ENCODE measurements at places on chromosomes 2 and 18.

DNA sequence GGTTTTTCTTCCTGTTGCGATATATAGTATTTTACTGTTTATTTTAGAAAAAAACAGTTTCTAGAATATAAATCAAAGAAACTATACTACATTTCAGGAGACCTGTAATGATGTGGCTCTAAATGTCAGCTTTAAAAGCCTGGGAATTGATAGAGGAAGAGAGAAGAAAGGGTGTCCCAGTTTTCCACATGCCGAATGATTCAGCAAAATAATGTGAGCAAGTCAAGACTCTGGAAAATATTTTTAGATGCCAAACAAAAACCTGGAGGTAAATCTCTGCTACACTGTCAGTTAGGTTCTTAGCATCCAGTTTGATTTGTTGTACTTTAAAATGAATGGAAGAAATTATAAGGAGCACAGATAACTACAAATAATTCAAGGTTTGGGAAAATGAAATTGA lies 67.1 kb upstream of the DSG1 start:
- DNase-seq = no peak

DNA sequence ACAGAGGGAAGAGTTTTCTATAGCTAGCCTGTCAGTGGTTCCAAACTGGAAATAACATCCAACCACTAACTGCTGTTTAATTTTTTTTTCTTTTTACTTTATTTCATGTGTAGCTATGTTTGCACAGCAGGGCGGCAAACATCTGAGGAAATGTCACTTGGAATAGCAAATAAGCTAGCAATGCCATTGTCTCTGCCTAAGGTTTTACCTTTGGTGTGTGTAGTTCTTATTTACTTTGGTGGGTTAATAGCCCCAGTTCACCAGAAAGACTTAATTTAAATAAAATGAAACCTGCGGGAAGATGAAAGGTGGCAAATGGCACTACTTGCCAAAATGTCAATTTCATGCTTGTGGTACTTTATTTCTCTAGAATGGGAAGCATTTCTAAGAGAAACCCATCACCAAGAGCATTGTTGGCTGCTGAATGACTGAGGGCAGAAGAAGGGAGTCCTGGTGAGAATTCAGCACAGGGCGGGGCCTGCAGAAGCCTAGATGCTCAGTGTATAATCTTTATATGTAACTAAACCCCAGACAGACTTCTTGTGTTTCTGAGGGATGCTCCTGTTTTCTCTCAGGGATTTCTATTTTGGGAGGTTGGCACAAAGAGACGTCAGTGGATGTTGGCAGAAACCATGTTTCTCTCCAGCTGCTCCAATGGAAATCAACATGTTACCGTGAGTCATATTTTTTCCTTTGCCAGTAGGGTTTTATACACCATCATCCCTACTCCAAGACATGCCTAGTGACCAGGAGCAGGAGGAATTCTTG lies 300.4 kb upstream of the NT5C1B start:
- no peak for DNase-seq

GRCh38 chr2:16666449-16666801 lies 791 bp upstream of the CYRIA start:
- DNase-seq = no peak

DNA sequence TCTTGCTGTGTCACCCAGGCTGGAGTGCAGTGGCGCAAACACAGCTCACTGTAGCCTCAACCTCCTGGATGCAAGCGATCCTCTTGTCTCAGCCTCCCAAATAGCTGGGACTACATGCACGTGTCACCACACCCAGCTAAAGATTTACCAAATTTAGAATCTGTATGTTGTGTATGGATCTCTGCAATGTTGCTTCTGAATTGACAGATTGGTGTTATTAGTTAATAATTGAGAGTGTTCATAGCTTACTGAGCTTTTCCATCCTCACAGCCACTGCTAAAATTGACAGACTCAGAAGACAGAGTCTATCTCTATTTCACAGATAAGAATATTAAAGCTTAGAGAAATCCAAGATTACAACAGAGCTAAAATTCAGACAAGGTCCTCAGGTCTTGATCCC lies 4.3 kb upstream of the NBAS start:
- DNase-seq = no peak

- no peak for DNase-seq
Observed at GRCh38 chr2:40204268-40204667, 247.6 kb downstream of the SLC8A1 start.

DNA sequence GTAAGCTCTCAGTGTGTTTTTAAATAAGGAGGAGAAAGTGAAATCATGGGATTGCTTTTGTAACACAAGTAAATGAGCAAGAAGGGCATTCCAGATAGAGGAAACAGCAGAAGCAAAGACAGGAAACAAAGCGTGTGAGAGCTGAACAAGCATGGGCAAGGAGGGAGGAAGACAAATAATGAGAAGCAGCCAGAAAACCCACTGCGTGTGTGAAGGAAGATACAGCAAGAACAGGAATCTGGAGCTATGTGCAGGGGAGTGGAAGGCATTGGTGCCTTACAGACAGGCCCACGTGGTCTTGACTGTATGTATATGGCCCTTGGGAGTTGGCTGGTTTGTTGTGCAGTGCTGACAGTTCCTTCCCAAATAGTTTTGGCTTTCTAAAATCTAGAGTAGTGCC lies 88.6 kb downstream of the AAK1 start:
- no peak for DNase-seq

GRCh38 chr2:229124136-229124535 lies 147.0 kb downstream of the PID1 start:
- no peak for DNase-seq

- DNase-seq = no peak
Observed at GRCh38 chr2:98394595-98395153, 48.4 kb downstream of the CNGA3 start.

DNA sequence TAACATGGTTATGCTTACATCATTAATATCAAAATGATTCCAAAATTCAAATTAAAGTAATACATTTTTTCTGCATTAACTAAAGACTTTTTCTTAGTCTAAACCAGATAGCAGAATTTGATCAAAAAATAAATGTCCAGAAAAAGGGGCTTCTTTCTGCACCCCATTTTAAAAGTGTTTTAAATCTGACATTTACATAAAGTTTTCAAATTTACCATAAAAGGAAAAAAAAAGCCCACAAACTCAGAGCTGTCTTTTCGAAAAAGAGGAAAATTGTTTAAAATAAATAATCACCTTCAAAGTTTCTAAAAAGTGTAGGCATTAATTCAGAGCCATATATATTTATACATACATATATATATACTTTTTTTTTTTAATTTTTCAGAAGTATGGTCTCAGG lies 1.5 kb downstream of the FASTKD1 start:
- no peak for DNase-seq

- DNase-seq = no peak
Observed at GRCh38 chr2:59594671-59595222, 958.7 kb downstream of the BCL11A start.

DNA sequence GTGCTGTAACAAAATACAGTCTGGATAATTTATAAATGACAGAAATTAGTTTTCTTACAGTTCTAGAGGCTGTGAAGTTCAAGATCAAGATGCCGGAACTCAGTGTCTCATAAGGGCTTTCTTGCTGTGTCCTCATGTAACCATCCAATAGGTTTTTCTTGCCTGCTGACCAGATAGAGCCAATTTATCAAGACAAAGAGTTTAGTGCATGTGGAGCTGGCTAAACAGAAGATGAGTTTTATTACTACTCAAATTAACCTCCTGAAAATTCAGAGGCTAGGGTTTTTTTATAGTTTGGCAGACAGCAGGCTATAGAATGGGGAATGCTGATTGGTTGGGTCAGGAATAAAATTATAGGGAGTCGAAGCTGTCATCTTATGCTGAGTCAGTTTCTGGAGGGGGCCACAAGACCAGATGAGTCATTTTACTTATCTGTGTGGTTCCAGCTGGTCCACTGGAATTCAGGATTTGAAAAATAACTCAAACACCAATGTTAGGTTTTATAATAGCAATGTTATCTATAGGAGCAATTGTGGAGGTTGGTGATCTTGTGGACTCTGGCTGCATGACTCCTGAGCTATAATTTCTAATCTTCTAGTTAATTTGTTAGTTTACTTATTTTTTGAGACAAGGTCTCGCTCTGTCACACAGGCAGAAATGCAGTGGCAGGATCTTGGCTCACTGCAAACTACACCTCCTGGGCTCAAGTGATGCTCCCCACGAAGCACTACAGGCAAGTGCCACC lies 3.2 kb upstream of the PDK1 start:
- DNase-seq = no peak

GRCh38 chr2:40256649-40257048 lies 195.2 kb downstream of the SLC8A1 start:
- no peak for DNase-seq

- DNase-seq = no peak
Observed at GRCh38 chr2:144522176-144522896, 2.4 kb upstream of the ZEB2 start.

DNA sequence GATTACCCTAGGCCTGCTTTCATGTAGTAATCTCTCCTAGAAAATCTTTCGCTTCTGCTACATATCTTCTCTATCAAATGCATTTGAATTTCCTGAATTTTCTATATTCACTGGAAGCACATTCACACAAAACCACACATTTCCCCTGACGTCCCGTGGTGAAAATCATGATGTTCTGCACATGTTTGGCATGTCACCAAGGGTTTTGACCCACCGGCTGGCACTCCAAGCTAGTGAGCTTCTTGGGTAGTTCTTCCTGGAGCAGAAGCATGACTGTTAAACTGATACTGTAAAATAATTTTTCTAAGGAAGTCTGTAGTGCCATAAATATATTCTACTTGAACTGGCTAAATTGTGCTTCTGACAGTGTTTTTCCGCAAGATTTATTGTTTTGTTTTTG lies 510.1 kb upstream of the SLC8A1 start:
- DNase-seq = no peak

DNA sequence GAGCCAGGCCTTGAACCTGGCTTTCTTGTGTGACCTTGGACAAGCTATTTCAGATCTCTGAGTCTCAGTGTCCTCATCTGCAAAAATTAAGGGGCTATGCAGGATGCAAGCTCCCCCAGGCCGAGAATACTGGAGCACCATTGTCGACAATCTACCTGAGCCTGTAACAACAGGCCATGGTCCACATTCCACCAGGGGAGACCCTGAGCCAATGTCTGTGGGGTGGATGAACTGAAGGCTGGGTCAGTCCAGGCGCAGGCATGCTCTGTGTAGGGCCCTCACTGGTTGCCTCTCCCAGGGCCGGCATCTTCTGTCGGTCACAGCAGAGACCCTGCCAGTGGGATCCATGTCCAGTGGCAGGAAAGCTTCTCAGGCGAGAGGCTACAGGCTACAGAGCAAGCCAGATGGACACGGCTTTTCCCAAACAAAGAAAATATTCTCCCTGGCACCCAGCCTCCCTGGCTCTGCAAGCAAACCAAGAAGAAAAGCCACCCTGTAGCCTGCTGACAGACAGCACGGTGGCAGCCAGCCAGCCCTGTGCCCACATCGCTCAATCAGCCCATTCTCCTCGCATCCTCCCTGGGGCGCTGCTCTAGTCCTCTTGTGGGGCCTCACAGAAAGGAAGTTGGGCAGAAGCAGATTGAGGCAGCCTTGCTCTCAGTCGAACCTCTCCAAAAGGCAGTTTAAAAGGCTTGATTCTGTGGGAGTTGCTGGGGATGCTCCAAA lies 48.7 kb upstream of the FZD7 start:
- no peak for DNase-seq

DNA sequence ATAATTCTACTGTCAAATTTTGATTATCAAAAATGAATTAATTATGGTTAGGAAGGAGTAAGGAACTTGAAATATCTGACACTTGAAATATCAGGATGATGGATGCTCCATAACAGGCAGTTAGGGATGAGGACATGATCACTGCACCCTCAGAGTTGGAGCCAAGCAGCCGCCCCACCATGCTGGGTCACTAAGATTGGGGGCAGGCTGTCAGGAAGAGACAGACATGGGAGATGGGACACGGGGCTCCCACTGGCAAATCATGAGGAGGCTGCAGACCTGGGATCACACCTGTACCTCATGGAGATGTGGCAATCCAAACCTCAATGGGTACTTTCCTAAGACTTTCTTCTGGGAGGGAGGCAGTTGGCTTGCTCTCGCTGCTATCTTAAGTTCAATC lies 982.0 kb upstream of the ZEB2 start:
- no peak for DNase-seq

GRCh38 chr2:9313443-9313842 lies 106.8 kb downstream of the ASAP2 start:
- DNase-seq = no peak

- DNase-seq = no peak
Observed at GRCh38 chr18:59649591-59649990, 47.6 kb downstream of the CCBE1 start.

GRCh38 chr2:229714080-229714735 lies at the start of gene DNER:
TSS of gene DNER (minus strand) at chr2:229714555. CDS start at chr2:229714423, 132 bp downstream.
- no peak for DNase-seq

GRCh38 chr2:216424274-216424673 lies 12.0 kb downstream of the SMARCAL1 start:
- DNase-seq = no peak

DNA sequence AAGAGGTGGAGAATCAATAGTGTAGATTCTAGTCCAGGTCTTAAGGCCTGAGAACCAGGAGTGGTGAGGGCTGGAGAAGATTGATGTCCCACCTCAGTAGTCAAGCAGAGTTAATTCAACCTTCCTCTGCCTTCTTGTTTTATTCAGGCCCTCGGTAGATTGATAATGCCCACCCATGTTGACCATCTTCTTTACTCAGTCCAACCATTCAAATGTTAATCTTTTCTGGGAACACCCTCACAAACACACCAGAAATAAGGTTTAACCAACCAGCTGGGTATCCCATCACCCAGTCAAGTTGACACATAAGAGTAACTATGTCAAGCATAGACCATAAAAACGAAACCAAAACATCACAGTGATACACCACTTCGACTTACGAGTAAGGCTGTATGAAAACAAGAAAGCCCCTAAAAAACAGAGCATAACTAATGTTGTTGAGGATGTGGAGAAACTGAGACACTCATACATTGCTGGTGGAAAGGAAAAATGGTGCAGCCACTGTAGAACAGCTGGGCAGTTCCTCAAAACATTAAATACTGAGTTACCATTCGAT lies 57.5 kb downstream of the SLC35F5 start:
- no peak for DNase-seq

- DNase-seq = no peak
Observed at GRCh38 chr18:55323051-55323994, 264.7 kb downstream of the TCF4 start.

DNA sequence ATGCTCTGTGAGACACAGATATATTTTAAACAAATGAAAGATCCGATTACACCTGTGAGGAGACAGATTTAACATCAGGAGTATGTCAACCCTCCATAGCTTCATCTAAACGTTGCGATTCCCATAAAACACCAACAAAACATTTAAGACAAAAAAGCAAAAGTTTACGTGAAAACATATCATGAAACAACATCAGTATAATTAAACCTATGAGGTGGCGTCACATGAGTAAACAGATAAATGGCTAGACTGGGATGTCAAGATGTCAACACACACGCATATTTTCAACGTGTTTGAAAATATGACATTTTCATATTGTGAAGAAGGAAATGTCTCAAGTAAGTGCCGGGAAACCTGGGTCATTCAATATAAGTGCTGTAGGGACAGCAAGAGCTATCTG lies 25.5 kb upstream of the GPC1 start:
- no peak for DNase-seq

All from activated CD8-positive, alpha-beta memory T cell treated with anti-CD3 and anti-CD28 coated beads for 4 hours (primary cell).